ENCODE measurements at places on chromosomes 5 and 9.

DNA sequence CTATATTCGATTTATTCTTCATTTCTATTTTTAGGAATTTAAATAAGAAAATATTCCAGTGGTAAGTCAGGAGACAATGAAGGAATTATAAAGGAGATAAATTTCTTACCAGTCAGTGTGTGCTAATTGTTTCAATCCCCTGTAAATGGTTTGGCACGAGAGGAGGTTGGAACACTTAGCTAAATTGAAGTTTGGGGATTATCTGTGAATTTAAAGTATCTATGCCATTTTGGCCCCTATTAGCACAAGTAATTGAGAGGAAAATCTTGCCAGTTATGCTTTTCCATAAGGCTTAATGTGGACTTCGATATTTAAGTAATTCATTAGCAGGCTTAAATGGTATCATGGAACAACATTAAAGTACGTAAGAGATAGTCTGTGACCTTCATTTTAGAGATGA is 860.8 kb downstream of the PTPRD start:
- no peak for DNase-seq

DNA sequence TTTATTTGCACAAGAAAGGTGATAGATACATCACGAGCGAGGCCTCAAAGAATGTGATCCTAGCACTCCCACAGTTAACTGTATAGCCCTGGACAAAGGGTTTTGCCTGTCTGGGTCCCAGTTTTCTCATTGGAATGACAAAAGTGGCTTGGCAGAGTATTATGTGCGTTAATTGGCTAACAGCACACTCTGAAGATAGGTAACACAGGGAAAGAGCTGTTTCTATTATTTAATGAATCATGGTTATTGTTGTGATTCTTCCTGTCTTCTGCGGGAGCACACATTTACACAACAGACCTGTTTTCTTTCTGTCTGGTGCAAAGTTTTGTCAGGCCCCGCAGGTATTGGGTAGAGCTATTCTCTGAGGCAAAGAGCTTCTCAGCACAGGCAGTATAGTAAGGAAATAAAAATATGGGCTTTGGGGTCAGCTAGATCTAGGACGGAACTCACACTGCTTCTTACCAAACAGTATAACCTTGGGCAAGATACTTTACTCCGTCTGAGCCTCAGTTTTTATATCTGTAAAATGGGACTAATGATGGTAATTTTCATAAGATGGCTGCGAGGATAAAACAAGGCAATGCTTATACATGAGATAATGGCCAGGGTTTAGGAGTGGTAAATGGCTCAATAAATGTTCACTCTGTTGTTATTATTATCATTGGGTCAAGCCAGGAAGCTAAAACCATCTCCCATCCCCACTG is 78.9 kb downstream of the PLAC8L1 start:
- DNase-seq = no peak

- no peak for DNase-seq
Observed at GRCh38 chr9:130938652-130939404, at the start of gene FIBCD1. TSS of gene FIBCD1 (minus strand) at chr9:130939247. CDS start at chr9:130938607, 640 bp downstream.

DNA sequence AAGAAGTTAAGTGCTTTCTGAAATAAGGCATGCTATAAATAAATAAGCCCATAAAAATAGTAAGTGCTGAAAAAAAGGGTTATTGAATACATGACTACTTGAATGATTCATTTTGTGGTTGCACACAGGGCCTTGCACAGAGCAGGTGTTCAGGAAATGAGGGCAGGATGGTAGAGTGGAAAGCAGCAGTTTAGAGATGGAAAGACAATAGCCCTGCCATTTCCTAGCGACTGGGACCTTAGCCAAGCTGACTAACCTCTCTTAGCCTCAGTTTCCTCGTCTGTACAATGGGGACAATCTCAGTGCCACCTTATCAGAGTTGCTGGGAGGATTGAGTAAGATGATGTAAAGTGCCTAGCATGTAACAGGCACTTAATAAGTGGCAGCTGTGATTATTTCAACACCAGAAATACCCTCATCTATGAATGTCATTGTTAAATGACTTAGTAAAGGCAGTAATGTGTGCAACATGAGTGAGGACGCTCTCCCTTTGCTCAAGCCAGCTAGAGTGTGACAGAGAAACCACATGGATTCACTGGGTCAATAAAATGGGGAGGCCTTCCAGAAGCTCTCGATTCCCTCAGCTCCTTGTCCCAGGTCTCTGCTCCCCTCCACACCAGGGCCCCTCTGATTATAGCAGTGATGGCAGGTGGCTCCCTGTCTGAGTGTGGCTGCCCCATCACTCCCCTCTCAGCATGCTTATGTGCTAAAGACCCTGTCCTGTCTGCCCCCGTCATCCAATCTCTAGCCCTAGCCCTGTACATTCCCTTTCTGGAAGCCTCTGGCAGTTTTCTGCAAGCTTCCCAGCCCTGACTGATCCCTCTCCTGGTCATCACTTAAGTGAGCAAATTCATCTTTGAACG is 16.0 kb upstream of the PHF19 start:
- no peak for DNase-seq

- DNase-seq = no peak
Observed at GRCh38 chr9:37198831-37199230, 78.5 kb downstream of the ZCCHC7 start.

DNA sequence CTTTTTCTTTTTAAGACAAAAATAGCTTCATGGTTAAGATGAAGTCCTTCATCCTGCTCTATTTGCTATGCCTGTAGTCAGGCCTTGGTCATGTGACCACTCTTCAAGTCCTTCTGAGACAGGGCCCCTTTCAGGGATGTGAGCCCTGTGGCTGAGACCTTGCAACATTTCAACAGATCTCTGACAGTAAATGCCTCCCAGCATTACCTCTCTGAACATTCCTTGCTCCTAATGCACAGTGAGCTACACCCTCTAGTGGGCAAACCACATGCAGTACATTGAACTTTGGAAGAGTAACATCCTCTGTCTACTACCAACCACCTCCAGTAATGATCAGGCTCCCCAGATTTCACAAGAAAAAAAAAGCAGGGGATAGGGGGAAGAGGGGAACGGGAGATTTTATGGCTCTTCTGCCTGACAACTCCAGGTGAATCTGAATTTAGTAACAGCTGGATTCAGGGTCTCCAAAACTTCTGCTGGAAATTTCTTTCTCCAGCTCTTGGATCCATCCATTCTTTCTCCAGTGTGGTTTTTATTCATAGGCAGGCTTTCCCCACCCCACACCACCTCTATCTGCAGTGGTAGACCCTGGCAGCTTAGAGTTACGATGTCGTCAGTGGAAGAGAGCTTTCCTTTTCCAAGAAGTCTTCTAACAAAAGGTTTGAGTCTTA is 8.9 kb upstream of the FBXO38 start:
- peak; percentile 44 for DNase-seq

GRCh38 chr9:134517069-134517680 is 124.4 kb upstream of the COL5A1 start:
- DNase-seq = no peak

- no peak for DNase-seq
Observed at GRCh38 chr5:5145651-5146529, 5.8 kb downstream of the ADAMTS16 start.

- peak; percentile 41 for DNase-seq
Observed at GRCh38 chr9:134533850-134534588, 107.6 kb upstream of the COL5A1 start.

DNA sequence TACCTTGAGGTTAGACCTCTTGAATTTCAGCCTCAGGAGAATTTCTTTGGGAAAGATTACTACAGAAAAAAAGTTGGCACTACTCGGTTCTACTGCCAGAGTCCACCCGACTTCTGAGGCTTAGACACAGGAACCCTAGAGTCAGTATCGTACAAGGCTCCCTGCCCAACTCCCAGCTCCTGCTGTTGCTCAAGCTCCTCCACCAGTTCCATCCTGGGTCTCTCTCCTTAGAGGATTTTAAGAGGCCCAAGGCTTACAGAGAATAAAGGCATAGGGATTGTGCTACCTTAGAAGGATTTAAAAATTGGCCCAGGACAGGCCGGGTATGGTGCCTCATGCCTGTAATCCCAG is 29.0 kb upstream of the SSBP2 start:
- DNase-seq = no peak

GRCh38 chr5:40733434-40733833 is 22.3 kb downstream of the TTC33 start:
- no peak for DNase-seq

- DNase-seq = no peak
Observed at GRCh38 chr5:149831492-149831891, 101.4 kb downstream of the PPARGC1B start.

- no peak for DNase-seq
Observed at GRCh38 chr9:86511614-86512360, 157.6 kb upstream of the TUT7 start.

- DNase-seq = peak; percentile 63
Observed at GRCh38 chr9:34986540-34987047, 3.0 kb upstream of the DNAJB5 start.

GRCh38 chr5:94082405-94082804 is 341.0 kb upstream of the POU5F2 start:
- DNase-seq = no peak

GRCh38 chr5:14946815-14947620 is 75.4 kb upstream of the ANKH start:
- no peak for DNase-seq

DNA sequence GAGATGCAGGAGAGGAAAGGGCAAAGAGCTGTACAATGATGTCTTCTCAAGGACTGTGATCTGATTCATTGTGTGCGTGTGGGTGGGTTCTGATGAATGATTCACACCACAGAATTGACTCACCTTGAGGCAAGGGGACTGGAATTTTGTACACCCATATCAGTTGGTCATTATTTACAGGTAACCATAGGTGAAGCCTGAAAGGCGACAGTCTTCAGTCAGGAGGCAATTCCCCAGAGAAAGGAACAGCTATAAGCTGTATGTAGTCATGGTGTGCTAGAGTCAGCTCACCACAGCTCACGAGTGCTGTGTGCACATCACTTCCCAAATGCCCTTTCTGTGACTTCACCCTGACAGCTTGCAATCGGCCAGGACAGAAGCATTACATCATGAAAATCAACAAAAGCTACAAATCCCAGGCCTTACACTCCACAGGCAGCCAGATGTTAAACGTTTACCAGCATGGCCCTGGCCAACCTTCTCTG is 87.6 kb upstream of the RPS23 start:
- no peak for DNase-seq

GRCh38 chr5:171436804-171437285 is 17.4 kb downstream of the FGF18 start:
- no peak for DNase-seq

- DNase-seq = no peak
Observed at GRCh38 chr9:137342482-137342881, 40.4 kb upstream of the NRARP start.

- peak; percentile 84 for DNase-seq
Observed at GRCh38 chr5:173293817-173294672, 34.2 kb downstream of the STC2 start.

GRCh38 chr9:8486095-8486494 is 686.5 kb upstream of the DMAC1 start:
- no peak for DNase-seq

- no peak for DNase-seq
Observed at GRCh38 chr5:82010696-82011095, 38.9 kb downstream of the ATG10 start.

GRCh38 chr5:158811350-158811749 is 288.4 kb downstream of the EBF1 start:
- DNase-seq = no peak

GRCh38 chr5:73946919-73947602 is 321.1 kb downstream of the ARHGEF28 start:
- DNase-seq = no peak

- no peak for DNase-seq
Observed at GRCh38 chr5:19988457-19988856, 457 bp upstream of the CDH18 start.

DNA sequence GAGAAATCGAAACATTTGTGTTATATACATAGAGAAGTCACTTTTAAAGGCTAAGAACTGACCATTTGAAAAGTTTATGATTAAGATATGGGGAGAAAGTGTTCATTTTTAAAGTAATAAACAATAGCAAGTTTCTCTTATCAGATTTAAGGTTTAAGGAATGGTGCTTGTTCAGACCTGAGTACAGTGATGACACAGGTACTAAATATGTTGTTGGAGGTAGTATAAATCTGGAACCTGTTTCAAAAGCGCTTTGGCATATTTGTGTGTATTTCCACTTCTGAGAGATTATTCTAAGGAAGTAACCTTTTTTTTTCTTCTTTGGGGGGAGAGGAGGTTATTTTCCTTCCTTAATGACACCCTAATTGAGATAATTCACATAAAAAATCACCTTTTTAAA is 18.4 kb downstream of the CDC42SE2 start:
- no peak for DNase-seq

DNA sequence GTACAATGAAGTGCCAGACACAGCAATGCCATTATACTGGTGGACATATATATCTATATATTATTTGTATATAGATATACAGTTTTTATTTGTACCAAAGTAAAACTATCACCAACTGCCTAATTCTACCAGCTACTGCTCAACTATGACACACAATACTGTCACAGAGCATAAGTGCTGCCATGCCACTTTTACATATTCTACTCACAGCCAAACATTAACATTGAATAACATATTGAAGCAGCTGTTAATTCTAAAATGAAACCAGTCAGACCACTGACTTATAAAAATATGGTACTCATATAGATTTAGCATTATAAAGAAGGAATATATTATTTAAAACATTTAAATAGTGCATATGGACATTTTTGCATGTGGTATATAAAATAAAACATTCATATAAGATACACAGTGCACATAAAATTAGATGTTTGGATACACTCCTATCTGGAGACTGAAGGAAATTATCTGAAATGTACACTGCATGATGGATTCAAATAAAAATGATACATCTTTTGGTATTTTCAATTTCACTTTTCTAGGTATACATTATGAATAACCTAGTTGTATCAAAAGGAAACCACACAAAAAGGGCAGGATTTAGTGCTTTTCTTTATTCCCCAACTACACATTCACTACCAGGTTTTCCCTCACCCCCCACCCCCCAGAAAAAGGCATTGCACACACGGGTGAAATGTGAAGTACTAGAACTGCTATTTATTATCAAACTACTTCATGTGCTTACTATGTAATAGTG is 48.9 kb downstream of the PKD2L2 start:
- no peak for DNase-seq

GRCh38 chr5:179986328-179986727 is 78.6 kb upstream of the TBC1D9B start:
- DNase-seq = peak; percentile 32

- no peak for DNase-seq
Observed at GRCh38 chr9:122213589-122214413, 15.0 kb downstream of the LHX6 start.
